ENCODE measurements at places on chromosomes 7 and 10.
A peak's percentile ranks its signal among the peaks of the same experiment; 100 is the strongest.

- DNase-seq, result peak; percentile 88
Observed at GRCh38 chr7:44638611-44639557, 32.5 kb downstream of the OGDH start.

GRCh38 chr10:69061305-69062161, 26.4 kb upstream of the SRGN start:
- peak; percentile 52 for DNase-seq

GRCh38 chr7:28017372-28017771, 163.2 kb downstream of the JAZF1 start:
- no peak for DNase-seq

DNA sequence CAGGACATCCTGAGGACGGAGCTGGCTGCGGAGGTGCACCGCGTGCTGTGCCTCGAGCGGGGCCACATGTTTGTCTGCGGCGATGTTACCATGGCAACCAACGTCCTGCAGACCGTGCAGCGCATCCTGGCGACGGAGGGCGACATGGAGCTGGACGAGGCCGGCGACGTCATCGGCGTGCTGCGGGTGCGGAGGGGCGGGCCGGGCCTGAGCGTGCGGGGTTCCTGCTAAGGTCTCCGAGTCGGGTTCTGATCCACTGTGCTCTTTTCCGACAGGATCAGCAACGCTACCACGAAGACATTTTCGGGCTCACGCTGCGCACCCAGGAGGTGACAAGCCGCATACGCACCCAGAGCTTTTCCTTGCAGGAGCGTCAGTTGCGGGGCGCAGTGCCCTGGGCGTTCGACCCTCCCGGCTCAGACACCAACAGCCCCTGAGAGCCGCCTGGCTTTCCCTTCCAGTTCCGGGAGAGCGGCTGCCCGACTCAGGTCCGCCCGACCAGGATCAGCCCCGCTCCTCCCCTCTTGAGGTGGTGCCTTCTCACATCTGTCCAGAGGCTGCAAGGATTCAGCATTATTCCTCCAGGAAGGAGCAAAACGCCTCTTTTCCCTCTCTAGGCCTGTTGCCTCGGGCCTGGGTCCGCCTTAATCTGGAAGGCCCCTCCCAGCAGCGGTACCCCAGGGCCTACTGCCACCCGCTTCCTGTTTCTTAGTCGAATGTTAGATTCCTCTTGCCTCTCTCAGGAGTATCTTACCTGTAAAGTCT, 10.4 kb downstream of the ATG9B start:
- DNase-seq, result peak; percentile 95

GRCh38 chr10:28492116-28492920, 40.6 kb upstream of the WAC start:
- no peak for DNase-seq

- peak; percentile 6 for DNase-seq
Observed at GRCh38 chr10:91162050-91162494, 58.4 kb upstream of the PCGF5 start.

DNA sequence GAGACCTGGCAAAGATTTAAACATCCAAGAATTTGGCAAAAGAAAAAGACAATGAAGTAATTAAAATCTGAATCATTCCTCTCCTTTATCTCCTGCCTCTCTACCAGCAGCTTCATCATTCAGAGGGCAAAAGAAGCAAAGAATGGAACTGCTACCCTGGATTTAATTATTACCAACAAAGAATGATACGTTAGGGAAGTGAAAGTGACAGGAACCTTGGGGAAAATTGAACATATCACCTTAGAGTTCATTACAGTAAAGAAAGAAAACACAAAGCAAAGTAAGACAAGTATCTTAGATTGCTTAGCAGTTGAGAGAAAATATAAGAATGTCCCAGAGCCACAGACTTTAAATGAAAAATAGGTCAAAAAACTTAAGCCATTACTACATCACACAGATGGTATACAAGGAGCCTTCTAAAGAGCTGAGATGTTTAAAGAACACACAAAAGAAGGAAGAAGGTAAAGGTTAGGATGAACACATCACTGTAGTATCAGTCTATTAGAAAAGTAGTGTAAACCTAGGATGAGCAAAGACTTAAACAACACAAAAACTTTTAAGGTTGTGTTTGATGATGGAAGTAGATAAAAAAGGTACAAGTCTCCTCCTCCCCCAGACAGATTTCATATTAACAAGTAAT, 17.5 kb downstream of the CTNNA3 start:
- no peak for DNase-seq

DNA sequence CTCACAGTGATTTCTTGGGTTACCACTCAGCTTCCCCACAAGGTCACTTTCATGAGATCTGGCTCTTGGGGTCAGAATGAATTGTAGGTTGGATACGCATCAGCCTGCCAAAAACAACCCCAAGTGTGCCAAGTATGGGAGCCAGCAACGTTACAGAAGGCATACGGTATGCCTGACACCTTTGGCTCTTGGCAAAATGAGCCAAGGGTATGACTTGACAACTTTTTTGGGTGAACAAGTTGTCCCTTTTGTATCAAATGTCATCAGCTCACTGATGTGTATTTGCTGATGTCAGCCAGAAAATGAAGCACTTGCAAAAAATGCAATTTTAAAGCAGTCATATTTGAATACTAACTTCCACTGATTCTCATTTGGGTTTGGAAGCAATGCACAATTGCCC, 168.4 kb downstream of the CACNB2 start:
- DNase-seq, result no peak

DNA sequence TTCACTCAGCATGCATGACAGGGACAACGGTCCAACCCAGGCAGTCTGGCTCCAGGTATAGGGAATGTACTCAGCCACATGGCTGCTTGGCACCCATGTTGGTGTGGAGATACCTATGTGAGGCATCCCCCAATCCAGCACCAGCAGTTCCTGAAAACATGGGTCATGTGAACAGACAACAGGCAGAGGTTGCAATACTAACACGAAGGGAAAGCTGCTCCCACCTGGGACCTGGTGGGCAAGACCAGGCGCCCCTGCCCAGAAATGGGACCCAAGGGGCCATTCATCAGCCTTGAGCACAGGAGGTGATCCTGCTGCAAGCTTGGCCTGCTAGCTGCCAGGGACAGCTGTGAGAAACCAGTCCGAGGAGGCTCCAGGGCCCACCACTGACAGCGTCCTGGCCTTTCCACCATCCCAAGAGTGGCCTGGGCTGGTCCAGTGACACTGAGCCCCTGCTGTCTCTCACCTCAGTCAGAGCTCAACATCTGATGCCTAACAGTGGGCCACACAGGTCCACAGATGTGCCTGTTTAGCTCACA, 142.3 kb downstream of the ARHGAP22 start:
- DNase-seq, result no peak

GRCh38 chr7:149804106-149804505, 30.7 kb upstream of the ZNF467 start:
- no peak for DNase-seq

GRCh38 chr10:131300508-131300907, 11.0 kb downstream of the TCERG1L start:
- DNase-seq, result no peak

All from CD4-positive, alpha-beta T cell treated with Interferon alpha-2 for 1 hour (primary cell).